IMR-90 (cell line): ENCODE measurements at places on chromosomes 3 and 15. TPM values are rescaled to one million over a fixed set of nuclear protein-coding genes. Genes with fewer than 3 reads are reported as not detected.

DNA sequence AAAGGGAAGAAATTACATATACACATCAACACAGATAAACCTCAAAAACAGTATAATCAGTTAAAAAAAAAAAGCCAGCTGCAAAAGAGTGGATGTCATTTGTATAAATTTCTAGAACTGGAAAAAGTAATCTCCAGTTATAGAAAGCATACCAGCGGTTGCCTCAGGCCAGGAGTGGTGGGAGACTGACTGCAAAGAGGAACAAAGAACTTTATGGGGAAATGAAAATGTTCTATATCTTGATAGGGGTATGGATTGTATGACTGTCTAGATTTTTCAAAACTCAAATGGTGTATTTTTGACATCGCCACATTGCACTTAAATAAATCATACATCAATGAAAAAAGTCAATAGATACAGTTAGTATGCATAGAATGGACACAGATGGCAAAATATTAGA lies 241.6 kb downstream of the SCAPER start:
- H3K4me3 ChIP-seq: no peak overlapping the region
- H3K27ac ChIP-seq: no peak overlapping the region
- H3K27me3 ChIP-seq: no peaks in the 10 kb centered on the region

- H3K4me1 ChIP-seq: peaks cover 19% of the 10 kb centered on the region
- H3K27me3 ChIP-seq: no peaks in the 10 kb centered on the region
- no peak overlapping the region for H3K27ac ChIP-seq
- DNase-seq: peak; percentile 75
- H3K36me3 ChIP-seq: no peaks in the 10 kb centered on the region
These were observed 20.8 kb downstream of the CORO2B start for GRCh38 chr15:68599560-68600071.

DNA sequence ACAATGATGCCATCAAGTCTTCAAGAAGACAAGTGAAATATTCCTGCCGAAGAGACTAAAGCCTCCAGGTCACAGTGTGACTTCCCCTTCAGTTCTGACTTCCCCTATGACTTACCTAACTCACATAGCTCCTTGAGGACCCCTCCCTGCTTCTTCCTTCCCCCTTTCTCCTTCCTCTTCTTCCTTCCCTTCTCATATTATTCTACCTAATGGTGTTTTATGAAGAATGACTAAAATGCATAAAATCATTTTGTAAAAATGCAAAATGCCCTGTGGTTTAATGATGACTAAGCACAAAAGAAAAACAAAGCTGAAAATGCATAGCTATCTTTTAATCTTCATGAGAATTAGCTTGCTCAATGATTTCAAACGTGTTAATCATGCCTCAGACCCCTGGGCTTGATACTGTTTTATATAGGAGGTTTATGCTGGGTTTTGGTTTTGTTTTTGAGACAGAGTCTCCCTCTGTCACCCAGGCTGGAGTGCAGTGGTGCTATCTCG lies 26.1 kb upstream of the TM4SF4 start:
- no peaks in the 10 kb centered on the region for H3K27me3 ChIP-seq
- no peaks in the 10 kb centered on the region for H3K36me3 ChIP-seq
- H3K4me3 ChIP-seq: no peak overlapping the region
- H3K4me1 ChIP-seq: peaks cover 17% of the 10 kb centered on the region
- DNase-seq: peak; percentile 78

DNA sequence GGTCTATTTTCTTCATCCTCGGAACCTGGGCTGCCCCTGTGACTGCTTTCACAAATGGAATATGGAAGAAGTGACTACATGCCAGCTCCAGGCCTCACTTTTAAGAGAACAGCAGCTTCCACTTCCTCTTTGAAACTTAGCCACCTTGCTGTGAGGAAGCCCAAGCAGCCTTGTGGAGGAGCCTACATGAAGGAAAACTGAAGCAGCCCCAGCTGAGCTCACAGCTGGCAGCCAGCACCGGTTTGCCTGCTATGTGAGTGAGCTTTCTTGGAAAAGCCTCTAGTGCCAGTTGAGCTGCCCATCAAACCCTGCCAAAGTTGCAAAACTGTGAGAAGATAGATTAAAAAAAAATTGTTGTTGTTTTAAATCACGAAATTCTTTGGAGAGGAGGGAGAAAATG lies 498.0 kb upstream of the PROK2 start:
- H3K4me3 ChIP-seq: no peak overlapping the region
- no peak for DNase-seq
- peaks cover 4% of the 10 kb centered on the region; the same call in 1 of the 2 replicates for H3K4me1 ChIP-seq
- no peak overlapping the region for H3K27ac ChIP-seq
- H3K27me3 ChIP-seq: peaks cover 35% of the 10 kb centered on the region
- H3K36me3 ChIP-seq: no peaks in the 10 kb centered on the region

GRCh38 chr3:46131884-46132450 lies 76.1 kb downstream of the CCR1 start:
- no peak overlapping the region for H3K4me3 ChIP-seq
- H3K4me1 ChIP-seq: peaks cover 2% of the 10 kb centered on the region; the same call in 1 of the 2 replicates
- no peak for DNase-seq
- H3K36me3 ChIP-seq: no peaks in the 10 kb centered on the region

DNA sequence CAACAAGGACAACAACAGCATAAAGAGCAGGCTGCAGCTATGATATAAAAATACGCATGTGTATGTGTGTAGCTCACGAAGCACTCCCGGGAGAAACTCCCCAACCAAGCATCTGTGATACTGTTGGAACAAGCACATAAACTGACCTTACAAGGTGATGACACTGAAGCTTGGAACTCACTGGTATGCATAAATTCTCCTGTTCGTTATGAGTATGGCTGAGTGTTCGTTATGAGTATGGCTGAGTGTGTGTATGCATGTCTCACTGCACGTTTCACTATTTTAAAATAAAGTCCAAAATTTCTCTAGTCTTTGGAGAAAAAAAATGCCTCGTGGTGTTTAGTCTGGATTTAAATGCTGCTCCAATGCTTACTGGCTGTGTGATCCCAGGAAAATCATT lies 256.8 kb downstream of the RORA start:
- H3K27me3 ChIP-seq: no peaks in the 10 kb centered on the region
- H3K4me3 ChIP-seq: no peak overlapping the region
- H3K27ac ChIP-seq: peak overlapping the region; percentile 95
- H3K4me1 ChIP-seq: peaks cover 39% of the 10 kb centered on the region
- DNase-seq: peak; percentile 99

DNA sequence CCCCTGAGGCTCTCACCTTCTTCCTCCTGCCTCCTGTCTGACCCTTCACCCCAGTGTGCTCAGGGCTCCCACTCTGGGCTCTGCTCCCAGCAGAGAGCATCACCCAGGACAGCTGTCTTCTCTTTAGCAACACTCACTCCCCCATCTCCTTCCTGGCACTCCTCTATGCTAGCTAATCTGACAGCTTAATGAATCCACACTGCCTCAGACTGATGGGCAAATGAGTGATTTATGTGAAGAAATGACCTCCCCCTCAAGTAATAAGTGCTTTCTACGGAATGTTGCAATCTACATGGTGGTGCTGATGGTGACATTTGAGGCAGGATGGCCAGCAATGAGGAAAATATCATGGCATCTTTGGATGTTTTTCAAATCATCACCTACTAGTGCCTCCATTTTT lies 83.6 kb downstream of the LSM3 start:
- H3K36me3 ChIP-seq: no peaks in the 10 kb centered on the region
- H3K4me1 ChIP-seq: peaks cover 28% of the 10 kb centered on the region
- no peak for DNase-seq
- no peak overlapping the region for H3K4me3 ChIP-seq
- no peaks in the 10 kb centered on the region for H3K27me3 ChIP-seq

DNA sequence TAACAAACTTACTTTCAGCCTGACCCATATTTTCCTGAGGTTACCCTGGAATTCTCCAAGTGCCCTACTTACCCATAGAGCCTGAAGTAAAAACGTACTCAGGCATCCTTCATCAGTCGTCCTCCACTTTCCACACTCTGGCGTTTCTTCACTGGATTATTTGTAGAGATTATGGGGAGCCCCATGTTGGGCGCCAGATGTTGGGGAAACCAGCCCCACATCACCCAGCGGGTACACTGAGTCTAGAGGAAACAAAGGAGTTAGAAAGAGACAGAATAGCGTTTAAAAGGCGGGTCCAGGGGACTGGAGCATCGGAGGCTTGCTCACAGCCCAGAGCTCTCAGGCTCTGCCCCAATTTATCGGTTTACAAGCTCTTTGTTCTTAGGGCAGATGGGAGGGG lies 9.7 kb upstream of the SLC28A2 start:
- DNase-seq: no peak
- H3K27me3 ChIP-seq: no peaks in the 10 kb centered on the region
- no peak overlapping the region for H3K27ac ChIP-seq

DNA sequence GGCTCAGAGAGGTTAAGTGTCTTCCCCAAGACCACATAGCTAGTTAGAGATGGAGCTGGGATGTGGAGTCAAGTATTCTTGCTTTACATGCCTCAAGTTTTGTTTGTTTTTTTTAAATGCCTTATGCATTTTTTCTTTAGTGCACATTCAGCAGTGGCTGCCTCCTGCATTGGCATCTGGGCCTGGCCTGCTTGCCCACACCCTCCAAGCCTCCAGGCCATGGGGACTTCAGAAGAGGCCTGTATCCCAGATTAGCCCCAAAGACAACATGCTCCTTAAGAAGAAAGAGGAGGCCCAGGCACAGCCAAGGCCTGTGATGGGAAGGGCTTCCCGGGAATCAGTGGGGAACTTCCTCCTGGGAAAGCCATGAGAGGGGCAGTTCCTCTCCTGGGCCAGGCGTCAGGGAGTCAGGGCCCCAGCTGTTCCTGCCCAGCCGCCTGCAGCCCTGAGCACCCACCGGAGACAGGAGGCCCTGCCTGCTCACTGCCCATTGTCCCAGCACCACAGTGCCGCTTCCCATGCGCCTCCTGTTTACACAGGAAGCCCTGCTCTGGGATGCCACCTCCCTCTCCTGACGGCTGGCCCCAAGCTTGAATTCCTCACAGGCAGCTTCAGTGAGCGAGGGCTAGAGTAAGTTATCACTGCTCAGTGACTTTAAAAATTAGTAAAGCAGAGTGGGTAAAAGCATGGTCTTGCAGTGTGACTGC lies 16.0 kb downstream of the FOXL2NB start:
- no peaks in the 10 kb centered on the region for H3K36me3 ChIP-seq
- H3K4me3 ChIP-seq: no peak overlapping the region
- no peak overlapping the region for H3K27ac ChIP-seq
- no peak for DNase-seq
- H3K4me1 ChIP-seq: 0 out of 2 replicates have a peak, but pooled peaks cover 1% of the 10 kb centered on the region

DNA sequence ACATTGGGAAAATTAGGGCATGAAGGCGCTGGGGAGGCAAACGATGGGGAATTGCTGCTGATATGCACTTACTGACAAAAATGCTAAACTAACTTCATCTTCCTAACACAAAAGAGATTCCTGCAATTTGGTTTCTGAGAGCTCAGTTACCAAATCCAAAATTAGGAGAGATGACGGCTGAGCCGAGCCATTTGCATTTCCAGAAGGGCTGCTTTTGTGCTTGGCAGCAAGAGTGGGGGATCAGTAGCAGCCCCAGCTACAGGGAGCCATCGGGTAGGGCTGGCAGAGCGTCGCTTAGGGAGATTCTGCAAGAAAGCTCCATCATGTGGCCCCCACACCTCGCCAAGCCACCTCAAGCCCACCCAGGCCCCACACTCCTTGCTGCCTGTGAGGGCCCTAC lies 16.1 kb upstream of the DUSP7 start:
- H3K4me3 ChIP-seq: no peak overlapping the region
- H3K27me3 ChIP-seq: no peaks in the 10 kb centered on the region; the same call in 1 of the 2 replicates
- peaks cover 3% of the 10 kb centered on the region; the same call in 1 of the 2 replicates for H3K4me1 ChIP-seq
- no peak overlapping the region for H3K27ac ChIP-seq

DNA sequence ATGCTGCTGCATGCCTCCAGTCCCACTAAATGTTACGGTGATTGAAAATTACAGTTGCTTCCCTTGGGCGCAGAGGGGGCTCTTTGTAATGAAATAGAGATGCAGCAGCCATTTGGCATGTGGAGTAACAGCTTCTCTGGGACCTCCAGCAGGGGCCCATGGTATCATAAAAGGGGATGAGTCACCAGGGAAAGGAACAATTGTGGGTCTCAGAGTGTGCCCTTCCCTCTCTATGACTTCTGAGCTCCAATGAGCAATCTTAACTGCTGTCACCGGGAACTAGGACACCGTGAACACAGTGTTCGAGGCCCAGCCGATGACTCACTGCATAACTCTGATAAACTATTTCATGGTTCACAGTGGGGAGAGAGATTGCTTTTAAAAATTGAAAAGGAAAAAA lies 164.8 kb upstream of the NUDT16 start:
- no peak overlapping the region for H3K4me3 ChIP-seq
- H3K27me3 ChIP-seq: no peaks in the 10 kb centered on the region
- H3K27ac ChIP-seq: no peak overlapping the region
- H3K36me3 ChIP-seq: no peaks in the 10 kb centered on the region
- DNase-seq: peak; percentile 50

DNA sequence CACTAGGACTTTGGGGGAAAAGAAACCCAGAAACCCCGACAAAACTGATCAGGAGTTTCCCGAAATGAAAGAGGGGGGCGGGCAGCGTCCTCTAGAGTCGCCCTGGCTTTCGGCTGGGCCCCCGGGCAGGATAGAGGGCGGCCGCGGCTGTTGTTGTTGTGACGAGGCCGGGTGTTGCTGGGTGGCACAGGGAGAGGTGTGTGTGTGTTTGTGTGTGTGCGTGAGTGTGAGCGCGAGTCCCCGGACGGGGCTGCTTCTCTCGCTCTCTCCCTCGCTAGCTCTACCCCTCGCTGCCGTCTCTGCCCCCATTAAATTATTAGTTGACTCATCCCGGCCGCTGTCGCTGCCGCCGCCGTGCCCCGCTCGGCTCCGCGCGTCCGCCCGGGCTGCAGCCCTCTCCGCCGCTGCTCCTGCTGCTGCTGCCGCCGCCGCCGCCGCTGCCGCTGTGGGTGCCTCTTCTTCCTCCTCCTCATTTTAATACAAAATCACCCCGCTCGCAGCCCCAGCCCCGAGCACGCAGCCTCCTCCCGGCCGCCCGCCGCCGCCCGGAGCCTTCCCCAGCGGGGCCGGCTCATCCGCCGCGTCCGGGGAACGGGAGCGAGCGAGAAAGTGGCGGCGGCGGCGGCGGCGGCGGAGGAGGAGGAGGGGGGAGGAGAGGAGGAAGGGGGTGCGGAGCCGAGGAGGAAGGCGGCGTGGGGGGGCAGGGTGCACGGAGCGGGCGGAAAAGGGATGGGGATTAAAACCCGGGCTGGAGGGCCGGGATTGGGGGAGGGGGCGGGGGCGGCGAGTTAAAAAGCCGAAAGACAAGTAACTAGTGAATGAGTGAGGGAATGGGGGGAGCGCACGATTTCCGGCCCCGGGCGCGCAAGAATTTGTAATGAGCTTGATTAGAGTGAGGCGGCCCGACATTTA lies at the start of gene SATB1:
TSS of gene SATB1 (minus strand) at position 611 of the 912 bp plus-strand sequence. CDS start 4,372 bp downstream, outside the sequence.
- H3K4me1 ChIP-seq: no peaks in the 10 kb centered on the region; the same call in 1 of the 2 replicates
- H3K4me3 ChIP-seq: peak within 1 kb of the TSS; percentile 84
- H3K36me3 ChIP-seq: no peaks in the 10 kb centered on the region
- peak; percentile 34 for DNase-seq

Gene LRRC2
- 4.1 and 4.7 TPM in 2 replicates for total RNA-seq

Gene EID1
- 147 and 308 TPM in 2 replicates for total RNA-seq

Gene AMOTL2
- 162 and 172 TPM in 2 replicates for total RNA-seq

Gene LRRC49
- 16.8 and 19.2 TPM in 2 replicates for total RNA-seq

Gene GOLGA8G
- not detected in 2 replicates for total RNA-seq

Gene UBA7
- total RNA-seq: 15.3 and 18.6 TPM in 2 replicates

Gene ARF4
- total RNA-seq: 172 and 290 TPM in 2 replicates

Gene NIPA2
- total RNA-seq: 38.0 and 78.6 TPM in 2 replicates

Gene GOLGA8T
- not detected in 2 replicates for total RNA-seq

Gene CHRM5
- total RNA-seq: under 0.01 TPM in 2 replicates

Gene CACNA2D2
- total RNA-seq: not detected in 2 replicates
